HepG2 (cell line): ENCODE measurements at places on chromosomes 7 and 10.

- no peak for DNase-seq
Observed at GRCh38 chr7:103076764-103077163, 1.8 kb downstream of the ARMC10 start.

DNA sequence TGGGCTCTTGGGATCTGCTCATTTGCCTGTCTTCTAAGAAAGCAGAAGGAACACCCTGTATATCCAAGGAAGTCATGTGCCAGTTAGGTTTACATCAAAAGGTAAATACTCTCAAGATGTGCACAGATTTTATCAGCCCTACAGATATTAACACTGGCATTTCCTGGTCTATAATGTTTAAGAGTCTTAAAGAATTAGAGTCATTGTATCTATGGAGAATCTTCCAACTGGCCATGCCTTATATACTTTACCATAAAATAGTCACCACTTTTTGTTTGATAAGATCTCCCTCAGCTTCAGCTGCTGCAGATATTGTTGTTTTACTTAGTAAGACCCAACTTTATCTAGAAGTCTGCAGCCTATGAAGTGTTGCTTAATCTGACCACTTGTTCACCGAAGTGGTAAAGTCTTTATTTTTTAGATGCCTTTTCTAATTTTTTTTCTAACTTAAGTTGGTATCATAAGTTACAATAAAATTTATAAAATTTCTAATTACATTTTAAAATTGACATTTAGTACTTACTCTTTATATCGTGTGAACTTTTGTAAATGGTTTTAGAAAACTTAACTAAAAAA lies 58.5 kb downstream of the CPED1 start:
- DNase-seq = no peak

DNA sequence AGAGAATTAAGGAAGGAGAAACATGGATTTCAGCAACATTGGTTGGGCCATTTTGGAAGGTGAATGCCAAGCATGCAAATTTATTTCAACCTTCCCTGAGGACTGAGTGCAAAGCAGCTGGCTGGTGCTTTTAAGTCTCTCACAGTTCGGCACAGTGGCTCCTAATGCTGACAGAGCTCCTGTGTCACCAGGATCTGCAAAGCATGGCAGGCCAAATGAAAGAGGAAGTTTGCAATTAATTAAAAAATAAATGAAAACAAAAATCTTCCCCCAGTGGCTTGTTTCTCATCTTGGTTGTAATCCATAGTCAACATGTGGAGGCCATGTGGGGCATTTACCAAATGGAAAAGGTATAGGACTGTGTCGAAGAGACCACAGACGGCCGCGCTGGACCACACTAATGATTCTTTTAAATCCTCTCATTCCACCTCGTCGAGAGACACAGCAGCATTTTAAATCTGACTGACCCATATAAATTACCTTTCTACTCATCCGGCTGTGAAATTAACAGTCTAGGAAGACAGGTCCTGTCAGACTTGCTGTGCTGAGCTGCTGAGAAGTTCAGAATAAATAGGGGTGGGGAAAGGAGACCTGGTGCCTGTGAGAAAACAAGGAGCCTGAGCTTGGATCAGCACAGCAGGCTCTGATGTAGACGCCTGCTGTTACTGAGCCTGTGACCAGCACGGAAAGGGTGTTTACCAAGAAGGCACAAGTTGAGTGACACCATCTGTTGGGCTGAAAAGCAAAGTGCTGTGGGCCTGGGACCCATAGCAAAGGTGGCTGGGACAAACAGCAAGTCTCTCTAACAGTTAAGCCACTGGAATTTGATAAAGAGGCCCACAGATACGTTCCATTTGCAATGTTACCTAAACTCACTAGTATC lies 136.0 kb upstream of the COL1A2 start:
- no peak for DNase-seq

GRCh38 chr7:92763636-92764423 lies 72.5 kb downstream of the CDK6 start:
- DNase-seq = peak; percentile 63

DNA sequence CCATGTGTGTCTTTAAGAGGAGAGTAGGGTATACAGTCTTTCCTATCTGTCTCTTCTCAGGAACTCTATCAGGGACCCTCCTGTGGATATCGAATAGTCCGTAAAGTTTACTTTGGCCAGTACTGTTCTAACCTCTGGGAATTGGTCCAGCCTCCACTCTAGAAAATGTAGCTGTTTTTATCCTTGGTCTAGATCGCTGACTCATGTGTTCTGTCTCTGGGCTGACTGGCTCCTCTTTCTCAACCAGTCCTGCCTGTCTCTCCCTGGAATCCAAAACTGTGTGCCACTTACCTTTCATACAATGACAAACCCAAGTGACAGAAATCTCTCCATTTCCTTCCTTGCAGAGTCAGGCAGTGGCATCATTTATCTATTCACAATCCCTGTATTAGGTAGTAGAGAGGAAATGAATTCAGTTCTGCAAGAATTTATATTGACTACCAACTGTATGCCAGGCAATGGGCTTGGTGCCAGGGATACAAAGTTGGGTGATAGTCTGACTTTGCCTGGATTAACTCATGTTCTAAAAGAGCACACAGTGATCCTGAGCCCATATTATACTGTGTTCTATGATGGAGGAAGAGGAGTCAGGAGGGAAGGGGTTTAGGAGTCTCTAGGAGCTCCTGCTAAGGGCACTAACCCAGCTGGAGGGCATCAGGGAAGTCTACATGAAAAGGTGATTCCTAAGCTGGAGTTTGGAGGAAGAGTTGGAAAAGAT lies 232.7 kb downstream of the LRMDA start:
- DNase-seq = no peak

DNA sequence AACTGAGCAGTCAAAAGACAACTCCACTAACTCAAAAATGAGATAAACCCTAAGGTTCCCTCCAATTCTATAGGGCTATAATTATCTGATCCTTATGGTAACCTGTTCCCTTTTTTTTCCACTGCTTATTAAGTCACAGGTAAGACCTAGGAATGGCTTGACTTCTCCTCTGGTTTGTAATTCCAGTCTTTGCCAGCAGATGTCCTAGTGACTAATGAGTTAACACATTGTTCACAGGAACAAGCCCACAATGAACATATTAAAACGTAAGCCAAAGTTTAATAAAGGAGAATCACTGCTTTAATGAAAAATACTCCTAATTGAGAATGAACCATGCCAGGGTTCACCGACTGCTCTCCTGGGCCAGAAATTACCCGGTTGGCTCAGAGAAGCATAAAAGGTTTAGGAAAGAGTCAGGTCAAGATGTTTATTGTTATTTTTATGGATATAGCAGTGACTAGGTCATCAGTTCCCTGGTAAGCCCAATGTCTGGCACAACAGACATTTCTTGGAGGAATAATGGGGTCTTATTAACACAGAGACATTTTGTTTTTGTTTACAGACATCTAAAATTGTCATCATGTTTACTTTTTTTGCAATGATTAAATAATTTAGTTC lies 120.1 kb downstream of the ELAPOR2 start:
- peak; percentile 67 for DNase-seq

- no peak for DNase-seq
Observed at GRCh38 chr10:115001506-115002381, 63.7 kb downstream of the TRUB1 start.

GRCh38 chr7:105838627-105839231 lies 37.7 kb downstream of the ATXN7L1 start:
- DNase-seq = no peak

- DNase-seq = no peak
Observed at GRCh38 chr10:111648046-111648445, 535.5 kb downstream of the GPAM start.

DNA sequence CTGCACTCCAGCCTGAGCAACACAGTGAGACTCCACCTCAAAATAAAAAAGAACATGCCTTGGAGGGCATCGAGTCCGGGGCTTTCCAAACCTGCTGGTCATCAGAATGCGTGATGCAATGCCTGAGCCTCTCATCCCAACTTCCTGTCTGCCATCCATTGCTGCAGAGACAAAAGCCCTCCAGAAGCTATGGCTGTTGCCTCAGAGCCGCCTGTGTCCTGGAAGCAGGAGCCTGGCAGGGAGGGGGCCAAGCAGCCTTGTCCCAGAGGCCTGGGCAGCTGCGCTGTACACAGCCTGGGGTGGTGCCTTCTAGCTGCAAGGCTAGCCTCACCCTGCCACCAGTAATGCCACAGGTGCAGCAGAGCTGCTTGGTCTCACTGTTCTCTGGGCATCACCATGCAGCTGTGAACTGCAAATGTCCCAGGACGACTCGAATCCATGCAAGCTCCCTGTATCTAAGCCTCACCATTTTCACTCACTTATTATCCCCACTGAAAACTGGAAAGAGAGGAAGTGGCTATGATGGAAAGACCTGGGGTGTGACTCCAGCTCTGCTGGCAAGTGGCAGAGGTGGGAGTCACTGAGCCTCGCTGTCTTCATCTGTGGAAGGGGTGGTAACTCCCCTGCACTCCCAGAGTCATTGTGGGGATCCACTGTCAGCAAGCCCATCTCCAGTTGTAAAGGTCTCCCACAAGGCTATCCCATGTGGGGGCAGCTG lies 7.0 kb downstream of the ALOX5 start:
- DNase-seq = no peak

- no peak for DNase-seq
Observed at GRCh38 chr10:31677195-31678138, 251.2 kb downstream of the ARHGAP12 start.

GRCh38 chr7:27324246-27324645 lies 81.6 kb downstream of the EVX1 start:
- DNase-seq = no peak

- DNase-seq = peak; percentile 3
Observed at GRCh38 chr7:80057488-80057887, 77.1 kb upstream of the GNAI1 start.
